Activated T-cell treated with anti-CD3 and anti-CD28 coated beads, Interleukin-2, amount 50 U/mL, for 72 hours (primary cell): ENCODE measurements at places on chromosomes 11 and 22. TPM values are rescaled to one million over a fixed set of nuclear protein-coding genes. Genes with fewer than 3 reads are reported as not detected.

The TRIM49B gene
- not detected for total RNA-seq

The HOATZ gene
- not detected for total RNA-seq

GRCh38 chr11:77842441-77843121, 21.6 kb downstream of the AAMDC start:
- DNase-seq, result no peak

The SYT13 gene
- total RNA-seq, result not detected

DNA sequence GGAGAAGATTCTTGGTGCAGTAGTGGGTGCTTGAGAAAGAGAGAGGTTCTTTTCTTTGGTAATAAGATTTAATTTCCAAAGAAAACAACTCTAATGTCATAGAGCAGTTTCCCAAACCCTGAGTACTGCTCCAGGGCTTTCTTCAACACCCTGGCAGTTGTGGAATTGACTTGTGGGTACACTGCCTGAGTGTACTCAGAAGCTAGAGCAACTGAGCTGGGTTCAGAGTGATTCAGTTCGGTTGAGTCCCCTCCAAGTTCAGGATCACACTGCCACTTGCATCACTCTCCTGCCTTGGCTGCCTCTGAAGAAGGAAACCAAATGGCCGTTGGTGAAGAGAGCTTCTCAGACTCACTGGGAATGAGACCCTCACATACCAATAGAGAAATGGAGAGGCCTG, 5.3 kb downstream of the DMC1 start:
- no peak for DNase-seq
